ENCODE measurements at places on chromosomes 3 and 15.

DNA sequence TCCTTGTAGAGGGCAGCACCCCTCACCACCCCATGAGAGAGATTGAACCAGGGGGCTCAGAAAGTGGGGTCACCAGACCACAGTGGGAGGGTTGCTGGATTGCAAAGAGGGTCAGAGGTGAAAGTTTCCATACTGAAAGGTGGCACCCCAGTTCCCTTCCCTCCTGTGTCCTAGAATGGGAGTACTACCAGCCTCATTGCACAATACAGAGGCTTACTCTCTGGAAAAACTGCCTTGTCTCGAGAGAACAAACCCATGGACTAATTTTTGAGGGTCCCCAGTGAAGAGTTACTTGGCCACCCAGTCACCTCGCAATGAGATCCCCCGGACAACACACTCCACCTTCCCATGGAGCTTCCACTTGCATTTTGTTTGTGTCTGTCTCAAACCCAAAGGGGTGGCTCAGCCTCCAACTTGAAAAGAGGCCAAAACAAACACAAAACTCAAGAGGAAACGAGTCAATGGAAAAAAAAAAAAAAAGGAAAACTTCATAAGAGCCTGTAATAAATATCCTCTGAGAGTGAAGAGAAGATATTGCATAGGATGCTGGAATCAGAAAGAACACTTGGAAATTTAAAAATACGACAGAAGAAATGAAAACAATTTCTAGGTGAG lies 18.6 kb downstream of the MESP2 start:
- no peak for DNase-seq

- no peak for DNase-seq
Observed at GRCh38 chr3:105505170-105505569, 138.5 kb downstream of the ALCAM start.

GRCh38 chr15:52657338-52657737 lies 21.9 kb downstream of the ATOSA start:
- no peak for DNase-seq

DNA sequence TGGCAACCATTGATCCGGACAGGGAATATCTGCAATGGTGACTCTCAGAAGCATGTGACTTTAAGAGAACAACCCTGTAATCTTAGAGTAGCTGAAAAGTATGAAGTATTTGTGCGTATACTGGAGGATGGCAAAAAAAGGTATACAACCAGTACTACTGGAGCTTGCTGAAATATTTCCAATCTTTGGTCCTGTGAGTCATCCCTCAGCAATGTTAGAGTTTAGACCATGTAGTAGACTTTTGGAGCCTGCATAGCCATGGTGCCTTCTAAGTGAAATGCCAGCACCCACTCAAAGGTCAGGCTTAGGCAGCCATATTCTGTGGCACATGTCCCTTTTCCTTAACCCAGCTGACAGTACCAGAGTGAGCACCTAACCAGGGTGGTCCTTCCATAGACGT lies 429.4 kb downstream of the NTRK3 start:
- no peak for DNase-seq

- no peak for DNase-seq
Observed at GRCh38 chr3:52188556-52188955, 9.4 kb upstream of the ALAS1 start.

DNA sequence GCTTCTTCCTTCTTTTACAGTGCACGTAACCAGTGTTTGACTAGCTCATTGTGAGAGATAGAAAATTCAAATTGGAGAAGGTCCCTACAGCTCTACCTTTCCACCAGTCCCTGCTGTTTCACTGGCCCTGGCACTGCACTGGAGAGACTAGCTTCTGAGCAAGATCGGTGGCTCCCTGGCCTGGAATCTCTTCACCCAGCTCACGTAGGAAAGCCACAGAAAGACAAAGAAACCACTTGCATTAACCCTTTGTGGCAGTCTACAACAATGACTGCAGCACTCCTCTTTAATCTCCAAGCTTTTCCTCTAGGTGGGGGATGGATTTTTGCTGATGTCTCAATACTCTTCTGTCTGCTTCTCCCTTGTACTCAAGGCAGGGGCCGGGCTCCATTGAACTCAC lies 155.9 kb downstream of the PEX5L start:
- no peak for DNase-seq

DNA sequence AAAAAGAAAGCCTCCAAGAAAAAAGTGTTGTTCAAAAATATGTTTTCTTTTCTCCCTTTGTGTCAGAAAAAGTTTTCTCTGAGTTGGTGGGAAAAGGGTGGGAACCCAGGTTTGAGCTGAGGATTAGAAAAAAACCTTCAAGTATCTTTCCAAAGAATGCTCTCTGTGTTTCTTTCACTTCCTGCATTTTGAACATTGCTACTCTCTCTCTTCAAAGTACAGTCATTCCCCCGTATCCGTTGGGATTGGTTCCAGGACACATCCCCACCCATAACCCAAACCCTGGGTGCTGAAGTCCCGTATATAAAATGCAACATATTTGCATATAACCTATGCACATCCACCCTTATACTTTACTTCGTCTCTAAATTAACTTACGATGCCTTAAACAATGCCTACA lies 139.6 kb downstream of the TMCO5A start:
- no peak for DNase-seq

- DNase-seq = no peak
Observed at GRCh38 chr3:242602-243355, 46.2 kb downstream of the CHL1 start.

DNA sequence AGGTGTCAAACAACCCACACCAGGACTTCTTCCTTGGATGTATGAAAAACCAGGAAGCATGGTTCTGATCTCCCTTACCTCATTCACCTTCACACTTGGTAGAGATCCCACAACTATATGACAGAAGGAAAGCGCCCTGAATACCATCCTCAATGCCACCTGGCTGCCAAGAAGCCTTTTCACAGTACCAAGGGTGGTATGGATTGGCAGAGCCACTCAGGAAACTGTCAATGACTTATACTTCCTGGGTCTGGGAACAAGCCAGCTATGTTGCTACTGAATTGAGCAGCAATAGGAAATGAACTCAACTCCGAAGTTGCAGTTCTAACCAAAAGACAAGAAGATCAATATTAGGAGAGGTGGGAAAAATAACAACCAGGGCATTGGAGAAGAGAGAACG lies 72.5 kb upstream of the PSMD6 start:
- no peak for DNase-seq

Data from NCI-H2227 treated with DMSO at 0.1 percent for 48 hours (cell line).